Renal pelvis (tissue), 12 donors: ENCODE measurements at places on chromosomes 6 and 20. TPM values are rescaled to one million over a fixed set of nuclear protein-coding genes. Genes with fewer than 3 reads are reported as not detected.
A peak's percentile ranks its signal among the peaks of the same experiment; 100 is the strongest.

BMP5 gene
- polyA plus RNA-seq: 2.9 TPM

- no peak for DNase-seq
Observed at GRCh38 chr6:111610548-111611172, 5.0 kb upstream of the TRAF3IP2 start.

DDX27 gene
- 50.5 TPM for polyA plus RNA-seq

- DNase-seq: peak; percentile 61
Observed at GRCh38 chr6:36631326-36632011, 37.3 kb downstream of the SRSF3 start.

GRCh38 chr20:31835554-31835953 lies 9.8 kb downstream of the FOXS1 start:
- DNase-seq: no peak

DNA sequence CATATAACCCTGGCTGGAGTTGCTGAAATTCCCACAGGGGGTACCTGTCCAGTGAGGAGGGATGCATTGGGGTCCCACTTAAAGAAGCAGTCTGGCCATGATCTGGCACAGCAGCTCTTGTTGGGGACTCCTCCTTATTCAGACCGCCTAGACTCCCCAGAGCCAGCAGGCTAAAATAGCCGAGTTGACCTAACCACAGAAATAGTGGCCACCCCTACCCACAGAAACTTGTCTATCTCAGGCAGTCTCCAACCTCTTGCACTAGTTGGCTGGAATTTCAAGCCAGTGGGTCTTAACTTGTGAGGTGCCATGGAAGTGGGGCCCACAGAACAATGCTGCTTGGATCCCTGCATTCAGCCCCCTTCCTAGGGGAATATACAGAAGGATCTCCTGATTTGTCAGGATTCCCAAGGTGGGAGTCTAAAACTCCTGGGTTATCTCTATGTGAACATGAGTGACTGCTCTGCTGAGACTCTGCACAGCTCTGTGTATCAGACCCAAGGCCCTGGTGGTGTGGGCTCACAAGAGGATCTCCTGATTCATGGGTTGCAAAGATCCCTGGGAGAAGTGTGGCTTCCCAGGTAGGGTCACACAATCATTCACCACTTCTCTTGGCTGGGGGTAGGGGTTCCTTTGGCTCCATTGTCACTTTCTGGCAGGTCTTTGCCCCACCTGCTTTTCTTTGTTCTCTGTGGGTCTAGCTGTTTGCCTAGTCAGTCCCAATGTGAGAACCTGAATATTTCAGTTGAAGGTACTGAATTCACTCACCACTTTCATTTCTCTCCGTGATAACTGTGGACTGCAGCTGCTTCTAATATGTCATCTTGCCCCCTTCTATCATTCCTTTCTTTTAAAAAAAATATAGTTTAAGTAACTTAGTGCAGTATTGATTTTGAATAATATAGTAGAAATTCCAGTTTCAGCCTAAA lies 65.5 kb upstream of the CLVS2 start:
- no peak for DNase-seq

GRCh38 chr6:158663625-158664165 lies 13.8 kb downstream of the SYTL3 start:
- DNase-seq: no peak

DNA sequence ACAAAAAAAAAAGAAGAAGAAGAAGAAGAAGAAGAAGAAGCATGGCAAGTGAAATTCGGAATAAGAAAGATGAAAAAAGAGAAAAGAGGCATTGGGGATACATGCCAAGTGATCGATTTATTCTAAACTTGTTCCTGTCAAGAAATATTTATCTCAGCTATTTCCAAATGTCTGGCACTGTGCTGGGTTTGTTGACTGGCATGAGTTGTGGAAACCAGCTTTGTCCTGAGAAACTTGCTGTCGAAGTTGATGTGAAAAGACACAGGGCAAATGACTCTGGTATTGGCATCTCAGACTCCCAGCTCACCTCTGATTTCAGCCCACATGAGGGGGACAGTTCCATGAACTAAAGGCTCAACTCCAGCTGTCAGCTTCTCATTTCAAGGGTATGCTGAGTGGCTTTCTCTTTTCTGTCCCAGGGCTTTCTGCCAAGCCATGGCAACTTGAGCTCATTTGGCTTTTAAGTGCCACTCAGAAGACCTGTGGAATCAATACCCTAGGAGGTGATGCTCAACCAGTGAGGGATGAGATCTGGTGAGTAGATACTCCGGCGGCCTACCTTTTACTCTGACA lies 253.3 kb upstream of the JAG1 start:
- no peak for DNase-seq

GRCh38 chr6:10640412-10640811 lies 54.0 kb downstream of the C6orf52 start:
- no peak for DNase-seq
